ENCODE measurements at places on chromosomes 2 and 18.

- DNase-seq, result no peak
Measured at GRCh38 chr2:145623136-145623535, 1103.2 kb upstream of the ZEB2 start.

DNA sequence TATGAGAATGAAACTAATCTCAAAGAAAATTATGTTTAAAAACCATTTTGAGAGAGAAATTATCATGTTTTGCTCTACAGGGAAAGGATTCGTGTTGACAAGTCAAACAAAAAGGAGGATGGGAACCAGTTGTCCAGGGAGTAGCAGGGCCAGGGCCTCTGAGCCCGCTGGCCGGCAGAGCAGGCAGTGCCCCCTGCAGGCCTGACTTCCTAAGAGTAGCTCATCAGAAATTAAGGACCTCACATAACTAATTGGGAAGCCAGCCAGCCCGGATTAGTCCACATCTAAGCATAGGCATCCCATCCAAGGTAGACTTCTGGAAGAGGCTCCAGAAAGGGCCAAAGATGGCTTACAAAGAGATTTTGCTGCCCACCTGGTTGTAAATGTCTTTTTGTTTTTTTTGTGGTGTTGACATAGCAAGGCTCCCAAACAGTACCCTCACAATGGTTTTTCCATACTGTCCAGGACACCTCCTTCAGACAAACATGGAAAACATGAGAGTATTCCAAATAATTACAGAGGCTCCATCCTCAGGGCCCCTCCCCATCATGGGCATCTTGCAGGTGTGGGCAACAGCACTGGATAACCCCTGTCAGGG is 241.2 kb upstream of the TANK start:
- no peak for DNase-seq

DNA sequence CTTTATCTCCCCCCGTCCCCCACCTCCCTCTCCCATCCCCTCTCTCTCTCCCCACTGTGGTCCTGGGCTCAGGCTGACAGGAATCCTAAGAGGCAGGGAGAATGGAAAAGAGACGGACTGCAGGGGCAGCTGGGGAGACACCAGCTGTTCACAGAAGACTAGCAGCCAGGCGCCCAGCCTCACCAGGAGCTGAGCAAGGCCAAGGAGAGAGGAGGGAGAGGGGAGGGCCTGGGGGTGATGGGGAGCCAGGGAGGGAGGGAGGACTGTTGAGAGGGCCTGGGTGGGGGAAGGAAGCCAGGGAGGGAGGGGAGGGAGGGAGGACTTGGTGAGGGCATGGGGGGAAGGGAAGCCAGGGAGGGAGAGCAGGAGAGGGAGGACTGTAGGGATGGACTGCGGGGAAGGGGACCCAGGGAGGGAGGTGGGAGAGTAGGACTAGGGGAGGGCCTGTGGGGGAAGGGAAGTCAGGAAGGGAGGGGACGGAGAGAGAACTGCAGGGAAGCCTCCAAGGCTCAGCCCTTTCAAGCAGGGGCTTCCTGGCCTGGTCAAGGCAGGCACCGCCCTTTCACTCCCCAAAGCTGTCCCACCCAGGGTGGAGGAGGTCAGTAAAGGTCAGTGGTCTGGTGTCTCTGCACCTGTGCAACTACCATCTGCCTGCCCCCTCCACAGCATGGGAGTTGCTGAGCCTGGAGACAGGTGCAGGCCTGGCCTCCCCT is 517.7 kb upstream of the MYT1L start:
- no peak for DNase-seq

GRCh38 chr2:213934560-213934959 is 476.3 kb upstream of the VWC2L start:
- no peak for DNase-seq

- DNase-seq, result no peak
Measured at GRCh38 chr2:35821675-35822074, 533.9 kb upstream of the CRIM1 start.

DNA sequence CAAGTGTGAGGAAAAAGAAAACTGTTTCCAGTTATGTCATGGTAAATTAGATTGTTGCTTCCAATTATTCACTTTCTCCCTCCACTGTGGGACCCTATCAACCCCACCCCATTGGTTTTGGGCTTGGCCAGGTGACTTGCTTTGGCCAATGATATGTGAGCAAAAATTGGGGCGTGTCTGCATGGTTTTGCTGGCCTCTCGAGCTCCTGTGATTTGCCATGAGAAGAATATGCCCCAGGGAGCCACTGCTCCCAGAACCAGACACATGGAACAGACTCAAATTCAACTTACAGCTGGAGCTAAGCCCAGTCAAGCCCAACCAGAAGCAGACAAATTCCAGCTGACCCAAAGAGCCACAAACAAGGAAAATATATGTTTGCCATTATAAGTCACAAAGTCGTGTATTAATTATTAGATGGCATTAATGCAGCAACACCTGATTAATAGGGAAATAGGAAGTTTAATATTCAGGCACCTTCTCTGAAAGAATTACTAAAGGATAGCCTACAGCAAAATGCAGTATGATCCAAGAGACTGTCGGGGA is 248.9 kb downstream of the ANAPC1 start:
- no peak for DNase-seq

DNA sequence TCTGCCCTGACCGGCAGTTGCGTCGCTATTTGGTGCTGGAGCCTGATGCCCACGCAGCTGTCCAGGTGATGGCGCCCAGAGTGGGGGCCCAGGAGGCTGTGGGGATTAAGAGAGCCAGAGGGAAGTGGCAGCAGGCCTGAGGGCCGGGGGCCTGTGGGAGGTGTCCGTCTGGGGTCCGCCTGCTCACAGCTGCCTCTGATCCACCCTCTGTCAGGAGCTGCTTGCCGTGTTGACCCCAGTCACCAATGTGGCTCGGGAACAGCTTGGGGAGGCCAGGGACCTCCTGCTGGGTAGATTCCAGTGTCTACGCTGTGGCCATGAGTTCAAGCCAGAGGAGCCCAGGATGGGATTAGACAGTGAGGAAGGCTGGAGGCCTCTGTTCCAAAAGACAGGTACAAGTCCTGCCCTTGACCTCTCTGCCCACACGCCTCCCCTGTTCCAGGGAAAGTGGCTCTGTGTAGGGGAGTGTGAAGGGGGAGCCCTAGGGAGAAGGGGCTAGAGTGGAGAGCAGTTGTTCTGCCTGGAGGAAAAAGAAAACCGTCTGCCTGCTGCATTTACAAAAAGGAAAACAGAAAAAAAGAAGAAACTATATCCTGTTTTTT is 11.6 kb downstream of the STK11IP start:
- no peak for DNase-seq

DNA sequence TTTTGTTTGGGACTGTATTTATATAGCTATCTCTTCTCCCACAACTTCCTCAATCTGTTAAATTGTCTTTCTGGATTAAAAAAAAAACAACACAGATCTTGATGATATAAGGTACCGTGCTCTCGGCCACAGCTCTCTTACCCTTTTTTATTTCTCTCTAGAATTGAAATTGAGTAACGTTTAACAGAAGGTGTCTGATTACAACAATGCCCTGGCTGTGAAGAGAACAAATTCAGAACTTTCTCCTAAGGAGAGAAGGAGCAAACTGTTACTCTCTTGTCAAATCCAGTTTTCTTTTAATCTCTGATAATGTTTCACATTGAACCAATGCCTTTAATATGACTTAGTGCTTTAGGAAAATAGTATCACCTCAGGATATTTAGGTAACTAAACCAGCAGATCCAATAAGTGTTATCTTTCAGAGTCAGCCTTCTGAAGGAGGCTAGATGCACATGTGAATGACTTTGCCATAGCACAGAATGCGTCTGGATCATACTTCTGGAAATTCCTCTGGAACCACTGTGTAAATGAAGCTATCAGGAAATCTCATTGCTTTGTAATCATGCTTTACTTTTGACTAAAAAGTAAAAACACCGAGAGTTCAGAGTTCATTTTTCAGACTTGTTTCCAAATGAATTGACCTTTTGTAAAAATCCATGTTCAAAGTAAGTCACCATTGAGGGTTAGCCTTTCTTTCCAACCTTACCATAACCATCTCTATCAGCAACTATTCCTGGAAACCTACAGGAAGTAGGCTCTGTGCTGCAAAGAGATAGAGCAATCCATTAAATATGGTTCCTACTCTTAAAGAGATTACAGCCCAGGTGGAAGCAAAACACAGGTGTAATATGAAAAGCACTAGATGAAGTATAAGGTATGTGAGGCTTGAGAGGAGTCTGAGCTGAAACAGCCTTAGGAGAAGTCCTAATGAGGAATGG is 147.0 kb upstream of the OSR1 start:
- no peak for DNase-seq

DNA sequence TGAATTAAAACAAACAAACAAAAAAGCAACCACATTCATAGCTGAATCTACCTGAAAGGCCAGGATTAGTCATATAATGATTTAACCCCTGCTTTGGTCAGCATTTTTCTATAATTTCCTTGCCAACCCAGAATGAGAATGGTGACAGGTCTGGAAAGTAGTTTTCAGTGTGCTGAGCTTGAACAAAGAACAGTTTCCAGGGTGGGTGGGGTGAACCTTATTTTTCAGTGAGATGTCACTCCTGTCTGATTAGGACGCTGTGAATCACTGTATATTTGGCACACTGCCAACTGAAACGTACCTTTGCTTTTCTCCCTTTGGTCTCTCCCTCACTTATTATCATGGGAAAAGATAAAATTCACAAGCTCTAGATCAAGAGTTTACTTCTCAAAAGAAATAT is 35.0 kb upstream of the DSC1 start:
- DNase-seq, result no peak

GRCh38 chr18:3163968-3164367 is 55.8 kb downstream of the MYOM1 start:
- no peak for DNase-seq

DNA sequence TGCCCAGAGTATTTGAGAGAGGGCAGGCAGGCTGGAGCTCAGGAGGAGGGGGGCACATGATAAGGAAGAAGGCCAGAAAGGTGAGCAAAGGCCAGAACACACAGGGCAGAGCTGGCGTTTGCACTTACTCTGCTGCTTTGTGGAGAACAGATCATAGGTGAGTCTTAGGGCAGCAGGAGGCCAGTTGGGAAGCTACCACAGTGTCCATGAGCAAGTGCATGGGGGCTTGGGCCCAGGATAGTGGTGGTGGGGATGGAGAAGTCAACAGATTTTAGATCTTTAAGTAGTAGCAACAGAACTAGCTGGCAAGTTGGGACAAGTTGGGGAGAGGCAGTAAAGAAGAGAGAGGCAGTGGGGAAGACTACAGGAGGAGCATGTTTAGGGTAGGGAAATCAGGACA is 168.0 kb downstream of the ANTXR1 start:
- no peak for DNase-seq

- DNase-seq, result no peak
Measured at GRCh38 chr2:239127513-239127912, 273.3 kb downstream of the HDAC4 start.

DNA sequence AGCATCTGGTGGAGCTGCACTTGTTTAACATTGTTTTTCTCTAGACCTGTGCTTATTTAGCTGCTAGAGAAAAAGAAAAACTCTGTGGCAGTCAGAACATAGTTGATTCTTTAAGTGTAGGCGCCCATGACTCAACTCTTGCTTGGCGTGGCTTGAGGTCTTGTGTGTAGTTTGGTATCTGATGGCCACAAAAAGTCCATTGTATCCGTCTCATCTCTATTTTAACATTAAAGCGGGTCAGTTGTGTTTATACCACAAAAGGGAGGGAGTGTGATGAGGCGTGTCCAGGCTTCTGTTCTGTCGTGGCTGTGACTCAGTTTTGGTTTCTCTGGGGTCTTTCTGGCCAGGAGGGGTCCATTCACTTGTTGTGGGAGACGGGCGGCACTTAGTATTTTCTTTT is 24.2 kb upstream of the UGT1A8 start:
- DNase-seq, result no peak

DNA sequence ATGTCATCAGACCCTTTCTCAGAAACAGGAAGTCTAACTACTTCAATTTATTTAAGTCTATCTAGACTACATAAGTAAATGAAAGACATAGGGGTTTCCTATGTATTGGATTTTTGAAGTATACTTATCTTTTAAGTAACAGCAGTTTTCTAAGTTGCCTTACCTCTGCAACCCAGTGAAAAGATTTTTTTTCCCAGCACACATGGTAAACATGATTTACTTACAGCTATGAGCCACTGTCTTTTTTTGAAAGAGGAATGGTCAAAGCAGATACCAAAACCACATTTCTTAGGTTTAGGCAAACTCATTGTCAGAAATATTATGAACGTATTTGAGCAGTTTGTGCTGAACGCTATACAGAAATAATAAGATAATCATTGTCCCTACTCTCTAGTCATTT is 78.7 kb upstream of the OTX1 start:
- DNase-seq, result no peak

- no peak for DNase-seq
Measured at GRCh38 chr2:55490554-55490953, 29.0 kb upstream of the CFAP36 start.

- DNase-seq, result no peak
Measured at GRCh38 chr18:39199231-39199855, 1633.7 kb upstream of the CELF4 start.

- DNase-seq, result no peak
Measured at GRCh38 chr2:10629819-10630532, 59.8 kb downstream of the NOL10 start.

DNA sequence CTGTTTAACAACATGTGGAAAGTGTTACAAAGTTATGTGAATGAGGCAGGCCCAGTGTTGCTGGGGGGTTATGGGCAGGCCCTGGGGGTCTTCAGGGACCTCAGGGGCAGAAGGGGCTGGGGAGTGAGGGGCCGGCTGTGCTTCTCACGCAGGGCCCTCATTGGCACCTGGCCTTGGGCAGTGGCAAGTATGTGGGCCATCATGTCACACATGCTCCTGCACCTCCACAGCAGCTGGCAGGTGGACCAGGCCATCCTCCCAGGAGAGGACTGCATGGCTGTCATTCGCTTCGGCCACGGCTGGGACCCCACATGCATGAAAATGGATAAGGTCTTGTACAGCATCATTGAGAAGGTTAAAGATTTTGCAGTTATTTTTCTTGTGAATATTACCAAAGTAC is 47.4 kb downstream of the ZNF385B start:
- DNase-seq, result no peak

- no peak for DNase-seq
Measured at GRCh38 chr2:55408918-55409868, 10.5 kb downstream of the CCDC88A start.

DNA sequence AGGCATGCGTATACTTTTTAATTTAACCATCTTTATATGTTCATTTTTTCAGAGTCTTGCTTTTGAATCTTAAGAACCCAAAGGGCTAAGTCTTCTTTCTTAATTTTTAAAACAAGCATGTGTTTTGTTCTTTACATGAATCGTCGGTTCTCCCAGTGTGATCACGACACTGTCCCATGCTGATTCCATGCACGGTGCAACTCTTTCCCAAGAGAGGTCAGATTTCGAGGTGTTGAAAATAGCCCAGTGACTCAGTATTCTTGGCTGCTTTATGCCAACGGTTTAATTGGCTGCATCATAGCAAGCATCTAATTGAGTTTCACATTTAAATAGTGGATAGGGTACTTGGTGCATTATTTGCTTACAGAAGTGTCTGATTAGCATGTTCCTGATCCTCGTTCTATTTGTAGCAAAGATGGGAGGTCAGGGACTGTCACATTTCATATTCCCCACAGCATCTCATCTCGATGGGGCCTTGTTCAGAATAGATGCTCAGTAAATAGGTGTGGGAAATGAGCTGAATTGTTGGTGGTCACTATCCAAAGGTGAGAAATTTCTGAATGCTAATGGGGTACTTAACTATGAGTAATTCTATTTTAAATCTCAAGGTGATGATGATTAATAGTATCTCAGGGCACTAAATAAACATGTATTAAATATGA is 2.8 kb downstream of the NPAS2 start:
- DNase-seq, result no peak
